ENCODE measurements at places on chromosomes 1 and 21.

GRCh38 chr1:170218257-170218650 is 72.5 kb downstream of the NTMT2 start:
- DNase-seq, result no peak

DNA sequence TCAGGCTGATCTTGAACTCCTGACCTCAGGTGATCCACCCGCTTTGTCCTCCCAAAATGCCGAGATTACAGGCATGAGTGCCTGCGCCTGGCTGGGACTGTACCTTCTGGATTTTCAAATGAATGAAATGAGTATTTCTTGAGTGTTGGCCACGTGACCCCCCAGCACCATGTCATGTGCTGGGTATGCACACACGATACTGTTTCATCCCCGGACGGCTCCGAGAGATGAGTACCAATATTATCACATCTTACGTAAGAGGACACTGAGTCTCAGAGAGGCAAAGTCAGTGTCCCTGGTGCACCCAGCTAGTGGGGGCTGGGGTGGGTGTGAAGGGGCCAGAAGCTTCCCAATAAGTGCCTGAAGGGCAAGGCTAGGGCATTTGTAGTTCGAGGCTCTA is 780 bp upstream of the CROCC start:
- no peak for DNase-seq

- DNase-seq, result no peak
Measured at GRCh38 chr1:101431956-101432510, 195.2 kb downstream of the S1PR1 start.

DNA sequence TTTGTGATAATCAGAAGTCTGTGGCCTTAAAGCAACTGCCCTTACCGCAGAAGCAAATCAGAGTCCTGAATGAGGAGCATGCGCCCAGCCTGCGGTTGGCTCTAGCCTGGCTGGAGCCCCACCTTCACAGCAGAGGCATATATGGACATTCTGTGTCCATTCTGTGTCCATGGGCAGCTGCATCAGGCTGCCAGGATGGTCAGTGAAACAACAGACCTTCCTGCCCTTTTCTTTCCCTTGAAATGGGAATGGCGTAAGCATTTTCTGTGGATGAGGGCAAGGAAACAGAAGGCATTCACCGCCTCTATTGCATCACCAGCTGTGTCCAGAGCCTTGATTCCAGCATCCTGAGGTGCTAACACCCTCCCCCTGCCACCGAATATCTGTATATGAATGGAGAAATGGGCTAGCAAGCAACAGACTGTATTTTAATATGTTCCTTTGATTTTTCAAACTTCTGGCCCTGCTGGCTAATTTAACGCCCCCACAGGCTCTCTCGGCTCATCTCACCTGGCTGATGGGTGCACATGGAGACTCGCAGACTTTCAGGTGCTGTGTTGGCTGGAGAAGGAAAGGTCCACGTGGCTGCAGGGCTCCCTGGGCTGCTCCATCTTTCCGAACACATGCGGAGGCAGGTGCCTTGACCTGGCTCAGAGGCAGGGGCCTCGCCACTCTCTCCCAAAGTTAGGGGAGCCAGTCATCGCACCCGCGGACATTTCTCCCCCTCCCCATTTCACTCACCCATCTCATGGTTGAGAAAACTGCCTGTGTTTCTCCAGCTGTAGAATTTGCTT is 159.2 kb downstream of the GALNT2 start:
- no peak for DNase-seq

DNA sequence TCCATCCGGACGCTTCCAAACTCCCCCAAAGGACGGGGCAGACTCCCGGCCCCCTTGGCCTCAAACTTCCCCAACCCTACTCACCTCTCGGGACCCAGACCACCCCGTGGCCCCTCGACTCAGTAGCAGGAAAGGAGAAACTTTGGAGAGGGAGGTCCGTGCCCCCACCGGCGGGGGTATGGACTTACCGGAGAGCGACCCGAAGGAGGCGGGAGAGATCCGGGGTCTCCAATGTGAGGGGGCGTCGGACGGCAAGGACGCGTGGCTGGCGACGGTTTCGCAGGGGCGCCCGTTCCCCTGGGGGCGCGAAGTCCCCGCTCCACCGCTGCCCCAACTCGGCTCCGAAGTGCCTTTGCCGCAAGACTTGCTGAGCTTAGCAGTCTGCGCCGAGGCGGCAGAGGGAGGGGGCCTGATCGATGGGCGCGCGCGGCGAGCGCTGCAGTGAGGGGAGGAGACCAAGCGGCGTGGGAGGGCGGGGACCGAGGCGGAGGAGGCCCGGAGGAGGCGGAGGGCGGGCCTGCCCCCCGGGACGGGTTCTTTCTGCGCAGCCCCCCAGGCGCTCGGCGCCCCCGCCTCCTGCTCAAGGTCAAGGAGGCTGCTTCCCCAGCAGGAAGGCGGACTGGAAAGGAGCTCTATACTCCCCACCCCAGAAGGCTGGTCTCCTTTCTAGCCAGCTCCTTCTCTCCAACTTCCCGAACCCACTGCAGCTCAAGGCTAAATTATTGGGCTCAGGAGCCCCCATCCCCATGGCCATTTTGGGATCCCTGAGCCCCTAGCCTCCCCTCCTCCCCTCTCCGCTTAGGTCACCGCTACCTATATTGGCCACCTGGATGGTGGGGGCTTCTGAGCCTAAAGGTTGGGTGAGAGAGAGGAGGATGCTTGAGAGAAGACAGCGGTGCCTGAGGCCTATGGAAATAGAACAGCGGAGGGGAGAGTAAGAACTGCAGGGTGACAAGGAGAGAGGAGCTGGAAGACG is at the start of gene SYT2:
Gene SYT2 (minus strand): TSS at position 385 of the 976 bp plus-strand sequence. CDS start 104,682 bp downstream, outside the sequence.
- DNase-seq, result no peak

DNA sequence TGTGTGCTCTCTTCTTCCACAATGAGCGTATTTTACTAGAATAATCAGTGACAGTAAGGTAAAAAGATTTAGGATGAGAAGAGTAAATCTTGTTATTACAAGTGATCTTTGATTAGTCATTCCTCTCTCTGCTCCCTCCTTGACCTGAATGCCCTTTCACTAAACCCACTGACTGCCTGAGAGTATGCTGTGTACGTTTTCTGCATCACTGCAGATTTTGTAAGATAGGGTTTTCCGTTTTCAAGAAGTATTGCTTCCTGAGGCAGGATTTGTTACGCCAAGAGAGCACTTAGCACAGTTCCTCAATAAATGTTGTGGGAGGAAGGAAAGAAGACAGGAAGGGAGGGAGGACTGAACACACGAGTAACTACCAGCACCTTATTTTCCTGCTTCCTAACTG is 7.7 kb upstream of the LAMB3 start:
- no peak for DNase-seq

DNA sequence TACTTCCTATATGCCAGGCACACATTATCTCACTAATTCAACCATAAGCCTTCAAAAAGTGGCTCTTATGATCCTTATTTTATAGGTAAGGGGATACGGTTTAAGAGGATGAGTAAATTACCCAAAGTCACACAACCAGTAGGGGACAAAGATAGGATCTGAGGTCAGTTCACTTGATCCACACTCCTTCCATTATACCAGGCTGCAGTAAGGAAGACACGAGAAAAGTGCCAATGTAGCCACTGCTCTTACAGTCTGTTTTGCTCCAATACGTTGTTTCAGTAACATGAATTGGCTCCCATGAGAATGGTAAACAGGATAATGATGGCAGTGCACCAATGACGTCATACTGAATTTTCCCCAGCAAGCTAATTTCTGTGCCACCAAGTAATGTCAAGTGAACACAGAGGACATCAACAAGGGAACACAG is 15.4 kb upstream of the GUCA2A start:
- DNase-seq, result no peak

DNA sequence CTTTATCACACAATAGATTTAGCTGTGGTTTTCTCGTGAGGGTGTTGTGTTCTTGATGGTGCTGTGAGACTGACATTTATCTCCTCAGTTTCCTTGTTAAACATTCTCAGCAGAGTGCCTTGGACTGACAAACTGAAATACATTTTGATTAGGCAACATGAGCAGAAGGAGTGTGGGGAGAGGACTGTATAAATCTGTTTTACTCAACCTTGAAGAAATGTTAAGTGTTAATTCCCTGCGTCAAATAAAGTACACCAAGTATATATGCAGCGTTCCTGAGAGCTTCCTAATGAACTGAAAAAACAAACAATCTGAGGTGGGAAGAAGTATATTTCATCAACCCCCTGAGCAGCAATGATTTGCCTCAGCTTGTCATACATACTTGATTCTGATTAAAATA is 540.3 kb upstream of the B3GALT2 start:
- no peak for DNase-seq

GRCh38 chr1:99173282-99173681 is 91.0 kb upstream of the PLPPR4 start:
- DNase-seq, result no peak

- DNase-seq, result no peak
Measured at GRCh38 chr1:14725695-14726094, 127.2 kb downstream of the KAZN start.

GRCh38 chr21:38807986-38808385 is 2.3 kb downstream of the ETS2 start:
- no peak for DNase-seq

- DNase-seq, result no peak
Measured at GRCh38 chr1:30762152-30762929, 4.8 kb upstream of the LAPTM5 start.

DNA sequence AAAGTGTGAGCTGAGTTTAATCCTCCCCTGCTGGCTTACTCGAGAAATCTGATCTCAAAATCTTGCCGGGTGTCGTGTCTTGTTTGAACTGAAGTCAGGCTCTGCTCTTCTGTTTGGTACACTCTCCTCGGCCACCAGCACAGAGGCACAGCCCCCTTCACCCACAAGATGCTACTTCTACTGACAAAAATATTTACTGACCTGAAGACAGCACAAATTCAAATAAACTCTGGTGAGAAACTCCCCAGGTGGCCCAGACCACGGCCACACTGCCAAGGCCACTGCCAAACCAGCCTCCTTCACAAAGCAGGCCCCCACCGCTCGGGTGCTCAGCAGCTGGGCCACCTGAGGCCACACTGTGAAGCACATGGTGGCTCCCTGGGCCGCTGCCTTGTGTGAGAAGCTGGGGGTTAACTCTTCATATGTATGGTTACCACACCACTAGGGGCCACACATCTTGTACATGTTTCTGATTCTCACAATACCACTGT is 80.6 kb downstream of the TGFBR3 start:
- no peak for DNase-seq

DNA sequence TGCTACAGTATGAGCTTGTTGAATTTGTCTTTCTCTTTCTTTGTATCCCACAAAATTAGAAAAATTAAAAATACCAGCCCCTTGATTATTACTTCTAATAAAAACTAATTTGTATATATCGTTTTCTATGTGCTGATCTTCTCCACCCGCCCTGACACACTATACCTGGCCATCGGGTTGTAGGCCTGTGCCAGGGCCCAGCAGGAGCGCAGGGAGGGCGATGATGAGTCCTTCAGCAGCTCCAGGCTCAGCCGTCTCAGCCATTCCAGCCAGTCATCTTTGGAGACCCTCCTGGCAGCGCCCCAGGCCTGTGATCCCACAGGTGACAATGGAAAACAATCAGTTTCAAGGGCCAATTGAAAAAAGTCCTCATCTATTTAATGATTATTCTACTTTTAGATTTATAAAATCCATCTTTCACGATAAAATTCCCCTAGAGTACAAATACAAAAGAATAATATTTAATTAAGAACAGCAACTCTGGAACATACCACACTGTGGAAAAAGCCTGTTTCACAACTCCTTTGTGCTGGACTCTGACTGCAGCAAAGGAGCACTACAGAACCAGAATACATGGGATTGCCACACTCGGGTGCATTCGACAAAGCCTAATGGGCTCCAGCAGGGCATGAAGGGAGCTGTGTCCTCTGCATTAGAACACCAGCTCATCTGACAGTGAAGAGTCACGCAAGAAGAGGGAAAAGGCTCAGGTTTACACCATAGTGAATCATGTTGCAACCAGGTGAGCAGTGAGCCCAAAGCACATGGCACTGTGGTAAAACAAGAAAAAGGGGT is 15.4 kb downstream of the ANGPTL7 start:
- DNase-seq, result no peak

GRCh38 chr1:176795929-176796328 is 333.0 kb downstream of the PAPPA2 start:
- DNase-seq, result peak; percentile 22

- no peak for DNase-seq
Measured at GRCh38 chr1:185419718-185420117, 102.7 kb upstream of the IVNS1ABP start.

GRCh38 chr21:35561116-35561515 is 499.2 kb downstream of the SETD4 start:
- no peak for DNase-seq

DNA sequence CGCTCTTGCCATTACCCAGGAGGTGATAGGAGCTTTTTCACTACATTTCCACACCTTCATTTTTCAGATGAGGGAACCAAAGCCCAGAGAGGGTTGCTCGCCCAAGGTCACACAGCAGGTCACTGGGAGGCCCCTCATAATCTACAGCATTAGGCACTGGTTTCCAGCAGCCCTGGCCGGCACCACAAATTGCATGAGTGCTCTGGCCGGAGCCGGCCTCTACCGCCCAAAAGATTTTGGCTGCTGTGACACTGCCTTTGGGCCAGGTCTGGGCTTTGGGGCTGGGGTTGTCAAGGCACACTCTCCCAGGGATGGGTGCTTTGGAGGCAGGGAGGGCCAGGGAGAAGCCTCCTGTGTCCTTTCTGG is 15.4 kb downstream of the DHRS3 start:
- no peak for DNase-seq

DNA sequence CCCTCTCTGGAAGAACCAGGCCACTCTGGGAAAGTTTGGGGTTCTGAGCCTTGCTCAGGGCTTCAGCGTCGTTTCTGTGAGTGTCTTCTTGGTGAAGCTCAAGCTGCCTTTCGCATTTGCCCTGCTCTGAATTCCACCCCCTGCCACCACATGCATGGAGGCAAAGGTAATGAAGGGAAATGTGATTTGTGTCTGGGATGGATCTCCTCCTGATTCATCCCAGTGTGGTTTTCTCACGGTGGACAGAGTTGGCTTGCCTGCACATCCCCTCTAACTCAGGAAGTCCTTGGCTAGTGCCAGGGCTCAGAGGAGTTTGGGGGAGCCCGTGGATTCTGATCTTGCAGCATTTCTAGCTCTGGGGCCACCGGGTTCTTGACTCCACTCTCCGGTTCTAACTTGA is 173.6 kb upstream of the RAB4A start:
- no peak for DNase-seq

- DNase-seq, result peak; percentile 86
Measured at GRCh38 chr1:207034998-207035397, 2.4 kb upstream of the C1orf116 start.

DNA sequence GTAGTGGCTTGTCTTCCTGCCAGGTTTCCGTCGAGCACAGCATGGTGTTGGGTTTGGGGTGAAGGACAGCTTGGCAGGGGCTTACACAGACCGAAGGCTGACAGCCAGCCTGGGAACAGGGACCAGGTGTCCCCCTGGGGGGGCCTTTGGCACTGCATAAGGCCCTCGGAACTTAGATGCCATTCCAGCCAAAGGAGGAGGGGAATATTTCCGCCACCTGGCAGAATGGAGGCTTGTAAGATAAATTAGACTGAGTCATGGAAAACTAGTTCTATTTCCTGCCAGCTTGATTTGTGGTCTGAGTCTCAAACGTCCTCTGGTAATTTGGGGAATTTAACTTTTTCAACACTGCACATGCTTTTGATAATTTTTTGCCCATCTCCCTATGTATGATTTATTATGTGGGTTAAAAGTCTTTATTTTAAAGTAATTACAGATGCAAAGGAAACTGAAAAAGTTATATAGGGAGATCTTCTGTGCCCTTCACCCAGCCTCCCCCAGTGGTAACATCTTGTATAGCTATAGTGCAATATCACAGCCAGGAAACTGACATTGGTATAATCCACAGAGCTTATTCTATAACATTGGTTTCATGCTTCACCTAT is 11.5 kb upstream of the TMEM51 start:
- DNase-seq, result no peak

All from RKO (cell line).